ENCODE measurements at places on chromosomes 3 and 15.

DNA sequence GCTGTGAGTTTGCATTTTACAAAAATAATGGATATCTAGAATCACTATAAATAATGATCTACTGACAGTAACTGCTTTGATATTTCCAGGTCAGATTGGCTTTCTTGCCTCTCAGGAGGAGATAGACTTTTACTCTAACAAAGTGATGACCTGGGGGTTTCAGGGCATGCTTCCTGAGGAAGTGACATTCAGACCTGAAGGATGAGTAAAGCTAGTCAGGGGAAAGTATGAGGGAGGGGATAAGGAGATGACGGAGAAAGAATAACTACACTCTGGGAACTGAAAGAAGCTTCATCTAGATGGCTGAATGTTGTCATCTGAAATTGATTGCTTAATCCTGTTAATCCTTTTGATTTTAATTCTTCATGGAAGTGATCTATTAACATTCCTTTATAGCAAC lies 32.2 kb downstream of the ARMC8 start:
- DNase-seq, result no peak

DNA sequence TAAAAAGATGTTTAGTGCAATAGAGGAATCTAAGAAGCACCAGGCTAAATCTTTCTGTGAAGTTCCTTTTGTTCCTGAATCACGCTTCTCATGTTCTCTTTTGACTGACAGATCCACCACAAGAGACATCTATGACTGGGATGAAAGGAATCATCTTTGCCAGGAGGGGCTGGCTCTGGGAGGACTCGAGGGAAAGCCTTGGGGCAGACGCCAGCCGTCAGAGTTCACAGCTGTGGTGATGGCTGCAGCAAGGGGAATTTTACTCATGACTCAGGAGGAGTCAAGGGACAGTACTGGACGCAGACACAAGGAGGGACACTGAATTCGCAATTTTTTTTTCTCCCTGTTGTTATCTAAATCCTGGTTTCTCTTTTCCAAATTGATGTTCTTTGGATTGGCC lies 38.7 kb downstream of the C3orf38 start:
- no peak for DNase-seq

DNA sequence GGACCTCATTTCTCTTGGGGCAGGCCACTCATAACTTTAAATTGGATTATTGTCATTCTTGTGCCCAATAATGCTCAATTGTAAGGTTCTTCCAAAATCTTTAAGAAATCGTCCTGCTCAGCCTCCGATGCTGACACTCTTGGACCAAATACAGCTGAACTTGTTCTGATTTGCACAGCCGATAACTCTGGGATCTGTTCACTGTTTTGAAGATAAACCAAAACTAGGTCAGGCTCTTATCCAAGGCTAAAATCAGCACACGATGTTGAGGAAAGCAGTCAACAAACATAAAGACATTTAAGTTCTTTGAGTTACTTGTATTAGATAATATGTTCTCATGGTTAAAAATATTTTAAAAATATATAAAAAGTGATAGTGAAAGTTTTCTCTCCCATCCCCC lies 52.0 kb upstream of the NEO1 start:
- no peak for DNase-seq

GRCh38 chr3:193297421-193297820 lies 56.4 kb downstream of the PLAAT1 start:
- no peak for DNase-seq

GRCh38 chr3:87201727-87202126 lies 25.4 kb upstream of the CHMP2B start:
- DNase-seq, result no peak

DNA sequence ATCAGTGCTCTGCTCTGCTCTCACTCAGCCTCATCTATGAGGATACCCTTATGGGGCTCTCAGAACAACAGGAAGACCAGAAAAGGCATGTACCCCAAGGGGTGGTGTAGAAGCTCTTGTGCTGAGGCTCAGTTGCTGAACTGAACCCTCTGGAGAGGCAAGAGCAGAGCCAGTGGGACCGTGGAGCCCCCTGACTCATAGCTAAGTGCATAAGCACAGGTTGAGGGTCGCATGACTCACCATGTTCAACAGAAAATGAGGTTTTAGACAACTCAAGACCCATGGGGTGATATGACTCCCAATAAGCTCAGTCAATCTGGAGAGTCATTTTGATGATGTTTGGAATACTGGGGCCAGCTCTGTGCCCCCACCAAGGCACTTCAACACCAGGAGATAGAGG lies 37.3 kb downstream of the CRYGS start:
- DNase-seq, result no peak

DNA sequence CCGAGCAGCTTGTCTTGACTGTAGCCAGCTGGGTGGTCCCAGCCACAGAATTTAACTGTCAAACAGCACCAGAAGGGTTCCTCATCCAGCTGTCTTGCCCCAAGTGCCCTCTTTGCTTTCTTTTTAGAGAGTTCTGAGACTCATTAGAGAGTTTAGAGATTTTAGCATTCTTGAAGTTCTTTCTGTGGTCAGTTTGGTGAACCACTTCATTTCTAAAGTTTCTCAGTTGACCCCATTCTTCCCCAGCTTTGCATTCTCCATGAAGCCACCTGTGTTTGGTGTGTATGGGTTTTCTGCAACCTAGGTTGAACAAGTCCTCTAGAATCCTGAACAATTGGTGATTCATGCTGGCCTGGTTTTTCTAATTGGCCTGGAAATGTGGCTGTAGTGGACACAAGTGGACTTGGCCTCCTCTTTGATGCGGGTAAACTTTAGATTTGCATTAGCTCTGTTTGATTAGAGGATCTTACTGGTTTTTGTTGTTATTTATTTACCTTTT lies 33.7 kb downstream of the FLNB start:
- DNase-seq, result no peak

GRCh38 chr3:116039651-116039985 lies 405.7 kb downstream of the LSAMP start:
- DNase-seq, result no peak

- DNase-seq, result no peak
Observed at GRCh38 chr3:187085933-187086332, 53.4 kb downstream of the RPL39L start.

GRCh38 chr3:44468572-44469520 lies 8.6 kb downstream of the ZNF445 start:
- no peak for DNase-seq

- DNase-seq, result no peak
Observed at GRCh38 chr3:24088782-24089181, 143.7 kb downstream of the NR1D2 start.

DNA sequence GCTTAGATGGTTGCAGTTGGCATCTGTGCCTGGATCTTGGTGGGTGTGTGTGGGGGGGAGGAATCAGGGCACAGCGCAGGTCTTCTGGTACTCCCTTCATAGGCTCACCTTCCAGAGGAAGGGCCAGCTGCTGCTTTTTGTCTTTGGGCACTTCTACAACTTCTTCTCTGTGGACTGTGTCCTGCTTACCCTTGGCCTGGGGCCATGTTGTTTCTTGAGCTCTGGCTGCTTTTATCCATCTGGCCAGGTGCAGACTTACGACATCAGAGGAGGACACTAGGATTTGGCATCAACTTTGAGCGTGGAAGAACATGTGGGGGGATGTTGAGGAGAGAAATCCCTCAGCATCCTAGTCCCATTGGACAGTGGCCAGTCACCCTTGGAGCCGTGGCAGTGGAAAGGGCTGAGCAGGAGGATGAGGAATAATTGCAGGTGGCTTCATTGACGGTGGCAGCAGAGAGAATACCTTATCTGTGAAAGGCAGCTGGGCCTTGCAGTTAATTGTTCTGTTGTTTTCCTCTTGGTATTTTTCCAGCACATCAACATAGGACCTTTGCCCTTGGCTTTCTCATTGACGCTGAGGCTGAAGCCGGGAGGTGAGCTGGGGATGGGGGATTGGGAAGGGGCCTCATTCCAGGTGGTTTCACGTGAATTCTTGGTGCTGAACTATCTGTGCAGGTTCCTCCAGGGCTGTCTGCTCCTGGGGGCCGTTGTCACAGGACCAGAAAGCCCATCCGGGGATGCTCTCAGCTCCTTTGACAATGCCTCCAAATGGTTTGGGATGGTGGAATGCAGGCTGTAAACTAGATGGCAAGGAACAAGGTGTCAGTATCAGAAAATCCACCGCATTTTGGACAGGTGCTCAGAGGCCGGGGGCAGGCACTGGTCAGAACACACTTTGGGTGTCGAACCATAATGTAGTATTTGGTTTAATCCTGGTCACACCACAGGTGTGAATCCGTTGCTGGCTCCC lies 9.7 kb downstream of the EPHB1 start:
- no peak for DNase-seq

GRCh38 chr3:29609328-29609811 lies 328.5 kb downstream of the RBMS3 start:
- DNase-seq, result no peak

- no peak for DNase-seq
Observed at GRCh38 chr15:58459560-58459959, 27.8 kb downstream of the LIPC start.

- DNase-seq, result no peak
Observed at GRCh38 chr3:164806188-164806587, 272.1 kb downstream of the SI start.

DNA sequence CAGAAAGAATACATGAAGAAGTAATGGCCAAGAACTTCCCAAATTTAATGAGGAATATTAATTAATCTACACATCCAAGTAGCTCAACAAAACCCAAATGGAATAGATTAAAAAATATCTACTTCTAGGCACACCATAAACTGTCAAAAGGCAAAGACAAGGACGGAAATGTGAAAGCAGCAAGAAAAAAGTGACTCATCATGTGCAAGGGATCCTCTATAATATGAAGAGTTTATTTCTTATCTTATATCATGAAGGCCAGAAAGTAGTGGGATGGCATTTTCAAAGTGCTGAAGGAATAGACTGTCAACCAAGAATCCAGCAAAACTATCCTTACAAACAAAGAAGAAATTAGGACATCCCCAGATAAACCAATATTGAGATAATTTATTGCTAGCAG lies 73.9 kb upstream of the PRICKLE2 start:
- no peak for DNase-seq

DNA sequence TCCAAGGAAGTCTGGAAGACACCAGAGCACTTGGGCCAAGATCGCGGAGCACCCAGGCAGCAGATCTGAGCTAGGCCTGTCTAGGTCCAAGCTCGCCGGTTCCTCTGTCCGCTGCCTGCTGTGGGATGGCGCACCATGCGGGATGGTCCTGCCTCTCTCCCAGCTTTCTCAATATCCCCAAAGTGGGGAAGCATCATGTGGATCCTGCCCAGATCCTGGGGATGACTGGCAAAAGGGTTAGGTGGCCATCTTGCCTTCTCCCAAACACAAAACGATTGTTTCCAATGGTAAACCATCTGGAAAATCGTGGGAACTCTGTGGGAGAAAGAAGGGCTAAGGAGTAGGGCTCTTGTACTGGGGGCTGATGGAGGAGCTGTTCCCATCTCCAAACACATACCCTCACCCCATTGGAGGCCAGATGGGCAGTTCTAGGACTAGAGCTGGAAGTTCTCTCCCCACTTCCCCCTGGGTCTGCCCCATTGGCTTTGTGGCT lies 8.9 kb downstream of the PRKCD start:
- DNase-seq, result no peak

DNA sequence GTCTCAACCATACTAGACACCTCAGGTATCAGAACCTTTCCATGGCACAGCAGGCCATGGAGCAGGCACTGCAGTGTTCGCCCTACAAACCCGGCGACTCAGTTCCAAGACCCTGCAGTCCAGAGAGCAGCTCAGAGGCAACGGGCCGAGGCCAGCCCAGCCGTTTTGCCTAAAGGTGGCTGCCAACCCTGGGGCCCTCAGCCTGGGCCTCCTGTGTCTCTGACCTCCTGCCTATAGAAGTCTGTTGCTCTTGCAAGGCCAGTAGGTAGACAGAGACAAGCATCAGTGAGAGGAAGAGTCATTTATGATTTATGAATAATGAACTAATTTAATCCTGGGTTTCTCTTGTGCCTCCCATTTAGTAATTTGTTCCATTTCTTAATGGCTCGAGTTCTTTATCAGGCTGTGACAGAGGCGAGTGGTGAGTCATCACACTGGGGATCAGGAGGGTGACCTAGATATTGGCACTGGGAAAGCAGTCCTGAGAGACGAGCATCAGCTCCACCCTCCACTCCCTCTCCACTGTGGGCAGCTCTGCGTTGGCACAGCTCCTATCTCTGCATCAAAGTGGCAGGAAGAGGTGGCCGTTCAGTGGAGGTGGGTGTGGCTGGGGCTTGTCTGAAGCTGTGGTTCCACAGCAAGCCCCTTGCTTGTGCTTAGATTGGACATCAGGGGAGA lies 79.8 kb downstream of the ABHD5 start:
- no peak for DNase-seq

GRCh38 chr3:46609944-46610722 lies 2.2 kb upstream of the FAM240A start:
- no peak for DNase-seq

GRCh38 chr15:57355259-57355658 lies 21.0 kb upstream of the CGNL1 start:
- no peak for DNase-seq

DNA sequence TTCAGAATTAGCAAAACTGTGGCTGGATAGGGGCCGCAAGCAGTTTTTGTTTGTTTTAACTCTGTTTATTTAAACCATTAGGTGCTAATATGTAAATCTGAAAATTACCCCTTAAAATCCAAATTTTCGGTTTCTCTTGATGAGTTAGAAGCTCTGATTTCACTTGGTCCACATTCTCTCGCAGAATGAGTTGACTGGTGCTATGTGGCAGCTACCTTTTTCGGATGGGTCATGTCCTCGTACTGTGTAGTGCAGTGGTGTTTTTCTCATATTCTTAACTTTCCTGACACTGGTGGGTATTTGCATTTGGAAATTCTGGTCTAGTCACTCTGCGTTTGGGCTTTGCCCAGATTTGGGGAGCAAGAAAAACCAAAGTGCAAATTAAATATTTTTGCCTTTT lies 87.1 kb downstream of the DIPK2A start:
- no peak for DNase-seq

DNA sequence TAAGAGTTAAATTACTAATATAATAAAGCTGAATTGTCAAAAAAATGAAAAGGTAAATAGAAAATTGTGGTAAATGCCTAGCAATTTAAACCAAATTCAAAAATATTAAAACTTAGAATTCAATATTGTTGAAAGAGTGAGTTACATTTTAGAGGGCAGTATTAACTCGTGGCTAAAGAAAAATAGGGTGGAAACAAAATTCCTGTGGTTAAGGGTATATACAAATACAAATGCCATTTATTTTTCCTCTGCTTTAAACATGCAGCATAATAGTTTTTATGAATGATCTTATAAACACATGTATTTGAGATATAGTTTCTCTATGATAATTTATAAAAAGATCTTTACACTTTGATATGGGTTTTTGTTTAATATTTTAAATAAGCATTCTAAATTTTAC lies 79.0 kb downstream of the NEDD4 start:
- no peak for DNase-seq

GRCh38 chr3:13528217-13528867 lies 20.6 kb upstream of the FBLN2 start:
- no peak for DNase-seq

- no peak for DNase-seq
Observed at GRCh38 chr3:16480861-16481545, 32.5 kb downstream of the RFTN1 start.

- no peak for DNase-seq
Observed at GRCh38 chr3:117665296-117665695, 955.7 kb downstream of the TUSC7 start.

- no peak for DNase-seq
Observed at GRCh38 chr3:65787340-65787739, 251.4 kb downstream of the MAGI1 start.

Measured in stimulated activated CD8-positive, alpha-beta memory T cell treated with anti-CD3 and anti-CD28 coated beads, Interleukin-4, amount 100 ng/mL, for 4 hours (primary cell).